ENCODE measurements at places on chromosomes 4 and X.

- DNase-seq, result no peak
Observed at GRCh38 chrX:139079789-139080188, 368.3 kb upstream of the FGF13 start.

DNA sequence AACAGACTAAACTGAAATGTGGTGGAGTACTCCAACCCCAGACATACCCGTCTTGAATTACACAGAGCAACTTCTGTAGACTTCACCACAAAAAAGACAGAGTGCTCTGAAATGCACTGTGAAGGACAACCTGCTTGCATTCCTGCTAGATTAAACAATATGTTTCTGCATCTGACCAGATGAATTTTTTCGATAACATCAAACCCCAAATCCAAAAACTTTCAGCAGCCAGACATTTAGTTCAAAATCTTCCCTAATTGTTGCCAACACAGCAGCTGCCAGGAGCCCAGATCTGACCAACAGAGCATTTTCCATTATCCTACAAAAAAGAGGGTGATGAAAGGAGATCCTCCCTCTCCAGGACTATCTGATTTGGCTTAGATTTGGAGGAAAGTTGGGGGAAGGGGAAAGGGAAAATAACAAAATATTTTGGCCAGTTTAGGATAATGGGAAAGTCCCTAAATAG is 356.5 kb downstream of the PDGFC start:
- peak; percentile 98 for DNase-seq

GRCh38 chr4:94711635-94712034 is 46.1 kb upstream of the BMPR1B start:
- peak; percentile 34 for DNase-seq

- DNase-seq, result no peak
Observed at GRCh38 chrX:150405576-150405975, 42.5 kb downstream of the MAMLD1 start.

- DNase-seq, result no peak
Observed at GRCh38 chr4:169032883-169033645, 23.0 kb upstream of the CBR4 start.

- peak; percentile 18 for DNase-seq
Observed at GRCh38 chr4:102451266-102451665, 49.9 kb upstream of the NFKB1 start.

GRCh38 chr4:30714408-30715031 is 5.6 kb upstream of the PCDH7 start:
- DNase-seq, result peak; percentile 58

DNA sequence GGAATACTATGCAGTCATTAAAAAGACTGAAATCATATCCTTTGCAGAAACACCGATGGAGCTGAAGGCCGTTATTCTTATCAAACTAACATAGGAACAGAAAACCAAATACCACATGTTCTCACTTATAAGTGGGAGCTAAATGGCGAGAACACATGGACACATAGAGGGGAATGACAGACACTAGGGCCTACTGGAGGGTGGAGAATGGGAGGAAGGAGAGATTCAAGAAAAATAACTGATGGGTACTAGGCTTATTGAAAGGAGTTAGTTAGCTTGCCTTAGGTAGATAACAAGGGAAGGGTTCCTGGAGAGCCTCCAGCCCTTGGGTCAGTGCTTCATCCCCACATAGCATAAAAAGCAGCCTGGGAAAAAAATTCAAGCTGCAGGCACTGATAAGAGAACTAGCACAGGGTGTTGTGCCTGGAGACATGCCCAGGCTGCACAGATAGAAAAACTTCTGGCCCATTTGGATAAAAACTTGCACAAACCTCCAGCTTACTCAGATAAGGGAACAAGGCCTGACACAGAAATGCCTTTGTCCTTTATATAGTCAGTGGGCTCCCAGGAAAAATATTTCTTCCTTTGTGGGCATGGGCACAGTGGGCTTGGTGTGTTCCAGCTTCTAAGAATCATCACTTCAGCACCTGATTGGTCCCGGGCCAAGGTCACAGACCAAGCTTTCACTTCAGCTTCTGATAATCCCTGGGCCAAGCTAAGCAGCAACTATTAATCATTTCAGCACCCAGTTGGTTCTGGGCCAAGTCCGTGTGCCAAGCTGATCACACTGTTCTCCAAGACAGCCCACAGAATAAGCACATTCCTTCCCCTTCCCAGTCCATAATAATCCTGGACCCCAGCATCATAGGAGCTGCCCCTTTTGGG is 23.1 kb upstream of the PWWP3B start:
- DNase-seq, result no peak

DNA sequence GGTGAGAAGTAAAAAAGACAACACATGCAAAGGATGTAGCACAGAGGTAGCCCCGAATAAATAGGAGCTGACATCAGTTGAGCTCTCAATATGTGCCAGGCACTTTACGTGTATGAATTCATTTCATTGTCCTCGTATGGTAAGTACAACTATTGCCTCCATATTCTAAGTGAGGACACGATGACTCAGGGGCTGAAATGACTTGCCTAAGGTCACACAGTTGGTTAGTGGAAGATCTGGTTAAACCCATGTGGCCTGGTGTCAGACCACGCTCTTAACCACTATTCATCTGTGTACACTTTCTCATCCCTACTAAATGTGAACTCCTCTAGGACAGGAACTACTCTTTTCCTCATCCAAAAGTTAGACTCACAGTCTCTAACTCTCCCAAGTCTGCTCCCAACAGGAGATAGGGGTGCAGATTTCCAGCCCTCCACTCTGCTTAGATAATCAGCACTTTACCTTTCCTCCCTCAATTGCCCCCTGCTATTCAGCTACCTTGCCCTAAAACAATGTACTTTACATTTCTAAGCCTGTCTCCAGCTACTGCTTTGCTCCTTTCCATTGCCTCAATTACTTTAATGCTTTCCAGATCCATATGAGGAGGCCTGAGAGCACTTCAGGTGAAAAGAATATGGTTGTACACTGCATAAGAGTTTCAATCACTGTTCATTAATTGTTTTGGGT is 58.8 kb upstream of the LHFPL1 start:
- DNase-seq, result peak; percentile 68

DNA sequence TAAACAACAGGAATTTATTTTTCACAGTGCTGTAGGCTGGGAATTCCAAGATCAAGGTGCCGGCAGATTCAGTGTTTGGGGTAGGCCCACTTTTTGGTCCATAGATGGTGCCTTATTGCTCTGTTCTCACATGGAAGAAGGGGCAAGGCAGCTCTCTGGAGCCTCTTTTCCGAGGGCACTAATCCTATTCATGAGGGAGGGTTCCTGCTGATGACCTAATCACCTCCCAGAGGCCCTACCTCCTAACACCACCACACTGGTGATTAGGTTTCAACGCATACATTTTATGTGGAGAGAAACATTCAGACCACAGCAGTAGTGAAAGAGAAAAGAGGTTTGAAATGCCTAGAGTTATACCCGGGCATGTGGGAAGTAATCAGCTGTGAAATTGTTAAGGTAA is 1.4 kb upstream of the POLA1 start:
- DNase-seq, result no peak

GRCh38 chrX:114842181-114842580 is 175.2 kb downstream of the IL13RA2 start:
- no peak for DNase-seq

- DNase-seq, result no peak
Observed at GRCh38 chrX:154363706-154364439, 10.6 kb downstream of the FLNA start.

- no peak for DNase-seq
Observed at GRCh38 chrX:6917666-6918065, 229.8 kb upstream of the STS start.

- no peak for DNase-seq
Observed at GRCh38 chrX:130772776-130773143, 130.2 kb downstream of the ENOX2 start.

DNA sequence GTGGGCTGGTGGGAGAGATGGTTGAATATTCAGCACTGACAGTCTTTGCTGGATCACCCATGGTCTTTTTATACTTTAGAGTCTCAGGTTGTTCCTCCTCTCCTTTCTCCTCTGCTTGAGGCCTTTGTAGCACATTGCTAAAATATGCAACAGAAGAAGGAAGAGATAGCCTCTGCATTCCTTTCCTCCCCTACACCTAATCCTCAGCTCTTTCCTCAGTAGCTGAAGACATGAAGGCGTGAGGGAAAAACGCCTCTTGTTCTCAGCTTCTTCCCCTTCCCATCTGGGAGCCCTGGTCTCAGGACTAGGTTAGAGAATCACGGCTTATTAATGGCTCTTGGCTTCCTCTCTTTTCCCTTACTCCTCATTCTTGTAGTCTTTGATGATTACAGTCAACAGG is 76.8 kb downstream of the RNF150 start:
- DNase-seq, result no peak

DNA sequence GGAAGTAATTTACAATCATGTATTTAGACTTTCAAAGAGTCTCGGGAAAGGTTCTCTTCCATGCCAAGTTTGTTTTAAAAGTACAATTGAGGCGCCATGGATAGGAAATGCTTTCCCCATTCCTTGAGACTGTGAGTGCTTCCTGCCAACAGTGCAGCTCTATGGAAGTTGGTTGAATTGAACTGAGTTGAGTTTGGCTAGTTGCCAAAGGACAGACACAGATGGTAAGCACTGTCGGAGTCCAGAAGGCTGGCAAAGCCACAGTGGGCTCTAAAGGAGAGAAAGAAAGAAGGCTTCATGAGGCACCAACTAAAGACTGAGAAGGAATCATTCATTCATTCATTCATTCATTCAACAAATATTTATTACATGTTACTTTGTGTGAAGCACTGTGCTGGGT is 4.3 kb upstream of the KCNE5 start:
- DNase-seq, result no peak

DNA sequence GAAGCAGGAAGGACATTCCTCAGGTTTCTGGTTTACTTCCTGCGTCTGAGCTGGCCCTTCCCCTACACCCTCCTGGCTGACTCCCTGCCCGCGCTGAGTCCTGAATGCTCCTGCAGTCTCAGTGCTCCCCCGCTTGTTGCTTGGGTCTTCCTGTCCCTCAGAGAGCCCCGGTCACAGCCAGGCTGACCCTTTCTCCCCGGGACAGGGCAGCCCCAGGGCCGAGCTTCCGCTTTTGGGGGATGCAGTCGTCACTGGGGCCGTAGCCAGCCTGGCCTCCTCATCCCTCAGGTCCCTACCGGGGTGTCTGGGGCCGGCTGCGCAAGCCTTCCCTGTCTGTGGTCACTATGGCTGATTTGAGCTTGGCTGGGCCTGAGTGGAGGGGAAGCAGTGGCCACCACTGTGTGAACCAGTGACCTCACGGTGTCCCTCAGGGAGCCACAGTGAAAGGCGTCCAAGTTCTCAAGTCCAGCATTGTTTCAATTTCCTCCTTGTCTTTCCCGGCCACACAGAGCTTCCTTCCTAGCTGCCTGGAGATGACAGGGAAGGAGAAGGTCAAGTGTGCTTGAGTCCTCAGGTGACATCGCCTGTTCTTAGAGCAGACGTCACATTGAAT is 34.1 kb upstream of the ASMTL start:
- DNase-seq, result no peak

DNA sequence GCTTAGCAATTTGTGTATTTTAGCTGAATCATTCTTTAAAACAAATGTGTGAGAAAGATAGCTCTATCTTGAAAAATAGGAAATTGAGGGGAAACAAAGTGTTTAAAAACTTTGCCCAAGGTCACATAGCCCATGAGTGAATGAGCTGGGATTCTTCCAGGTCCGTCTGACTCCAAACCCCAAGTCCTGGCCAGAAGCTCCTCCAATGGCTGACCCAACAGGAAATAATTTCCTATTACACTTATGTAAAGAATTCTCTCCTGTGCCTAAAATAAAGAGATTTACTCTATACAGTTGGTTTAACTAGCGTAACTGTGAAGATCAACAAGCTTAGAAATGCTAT is 287.6 kb downstream of the ARHGAP24 start:
- DNase-seq, result peak; percentile 92
